ENCODE measurements at places on chromosomes 2 and 18.
A peak's percentile ranks its signal among the peaks of the same experiment; 100 is the strongest.

- DNase-seq = no peak
Observed at GRCh38 chr18:57947117-57947516, 96.9 kb upstream of the NEDD4L start.

DNA sequence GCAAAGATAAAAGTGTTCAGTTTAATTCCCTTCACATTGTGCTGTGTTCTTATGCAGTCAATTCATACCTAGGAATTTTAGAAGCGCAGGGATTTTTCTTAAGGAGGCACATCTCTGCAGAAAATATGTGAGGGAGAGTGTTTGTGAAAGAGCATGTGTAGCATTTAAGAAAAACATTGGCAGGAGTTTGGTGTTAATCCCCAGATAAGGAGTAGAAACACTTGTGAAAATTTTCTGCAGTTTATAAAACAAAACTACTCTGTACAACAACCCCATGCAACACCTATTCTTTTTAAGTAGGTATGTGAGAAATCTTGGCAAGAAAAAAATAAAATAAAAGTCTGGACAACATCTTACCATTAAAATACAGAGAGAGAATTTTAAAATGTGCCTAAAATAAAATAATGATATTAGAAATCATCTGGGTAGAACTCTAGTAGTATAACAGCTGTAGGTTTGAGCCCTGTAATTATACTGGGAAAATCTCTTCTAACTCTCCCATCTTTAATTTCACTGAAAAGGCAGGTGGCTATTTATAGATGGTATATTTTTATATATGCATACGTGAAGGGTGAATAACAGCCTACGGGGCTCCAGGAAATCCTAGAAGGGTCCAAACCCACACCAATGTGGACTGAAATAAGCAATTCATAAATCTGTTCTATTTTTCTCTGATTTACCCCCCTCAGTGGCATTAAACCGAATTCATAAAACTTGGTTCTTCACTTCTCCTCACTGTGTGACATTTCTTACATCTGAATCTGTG lies 6.6 kb downstream of the FZD7 start:
- DNase-seq = no peak

GRCh38 chr2:241142593-241142992 lies 6.7 kb downstream of the PASK start:
- DNase-seq = no peak

- no peak for DNase-seq
Observed at GRCh38 chr2:126906781-126907180, 8.1 kb downstream of the TEX51 start.

GRCh38 chr2:144364944-144365738 lies 154.8 kb downstream of the ZEB2 start:
- DNase-seq = peak; percentile 74

GRCh38 chr2:160322320-160322719 lies 122.2 kb upstream of the ITGB6 start:
- no peak for DNase-seq

- no peak for DNase-seq
Observed at GRCh38 chr2:223075301-223076270, 23.6 kb downstream of the KCNE4 start.

- DNase-seq = no peak
Observed at GRCh38 chr2:199336546-199336945, 121.2 kb downstream of the SATB2 start.

DNA sequence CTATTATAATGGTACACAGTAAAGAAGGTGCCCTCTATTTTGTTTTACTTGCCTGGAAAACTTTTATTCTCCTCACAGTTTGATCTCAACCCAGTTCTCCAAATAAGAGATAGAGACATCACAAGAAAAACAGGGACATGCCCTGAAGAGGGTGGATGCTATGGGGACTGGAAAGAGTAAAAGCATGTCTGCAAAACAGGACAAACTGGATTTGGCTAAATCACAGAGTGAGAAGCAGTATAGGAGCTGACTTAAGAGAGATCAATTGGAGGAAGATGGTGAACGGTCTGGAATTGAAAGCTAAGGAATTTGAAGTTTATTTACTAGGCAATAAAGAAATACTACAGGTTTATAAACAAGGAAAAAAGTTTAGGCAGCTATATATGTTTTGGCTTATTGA lies 33.0 kb downstream of the SP140L start:
- DNase-seq = no peak

GRCh38 chr18:49658823-49659404 lies 97.1 kb downstream of the LIPG start:
- no peak for DNase-seq

GRCh38 chr2:241458687-241459086 lies 49.7 kb downstream of the STK25 start:
- no peak for DNase-seq

DNA sequence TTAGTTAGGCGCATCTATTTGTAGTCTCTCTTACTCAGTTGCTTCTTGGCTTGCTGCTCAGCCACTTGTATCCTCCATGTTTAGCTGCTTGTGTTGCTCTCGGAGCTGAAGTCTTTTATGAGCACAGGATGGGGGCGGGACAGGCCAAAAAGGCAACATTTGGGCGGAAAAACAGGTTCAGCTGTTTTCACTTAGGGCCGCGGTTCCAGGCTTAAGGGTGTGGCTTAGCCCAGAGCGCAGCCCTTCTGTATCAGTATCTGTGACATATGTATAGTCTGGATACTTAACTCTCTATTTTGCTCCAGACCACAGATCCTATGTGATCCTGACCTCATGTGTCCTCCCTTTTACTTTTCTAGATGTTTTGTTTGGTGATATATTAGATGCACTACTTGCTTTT lies 763.5 kb downstream of the SUCLG1 start:
- no peak for DNase-seq

DNA sequence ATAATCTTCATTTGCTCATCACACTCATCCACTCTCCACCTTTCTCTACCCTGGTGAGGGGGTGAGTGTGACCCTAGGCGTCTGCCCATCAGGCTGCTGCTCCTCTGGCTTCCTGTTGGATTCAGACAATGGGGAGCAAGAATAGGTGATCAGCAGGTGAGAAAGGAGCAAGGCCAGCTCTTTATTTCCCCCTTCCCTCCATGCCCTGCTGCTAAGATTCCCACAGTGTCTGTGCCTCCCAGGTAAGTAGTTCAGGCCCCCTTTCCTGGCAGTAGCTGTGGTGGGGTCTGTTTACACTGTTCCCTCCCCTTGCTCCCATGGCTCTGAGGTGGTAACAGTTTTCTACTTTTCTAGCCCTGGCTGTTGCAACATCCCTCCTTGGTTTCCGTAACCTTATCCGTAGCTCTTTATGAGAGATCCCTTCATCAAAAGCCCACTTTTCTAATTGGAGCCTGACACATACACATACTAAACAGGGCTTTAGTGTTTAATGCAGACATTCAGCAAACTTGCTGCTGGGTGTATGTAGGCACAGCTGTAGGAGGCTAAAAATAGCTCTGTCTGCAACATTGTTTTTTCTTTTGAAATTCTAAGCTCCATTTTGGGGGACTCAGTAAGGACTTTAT lies 27.5 kb downstream of the MAP2 start:
- DNase-seq = no peak

DNA sequence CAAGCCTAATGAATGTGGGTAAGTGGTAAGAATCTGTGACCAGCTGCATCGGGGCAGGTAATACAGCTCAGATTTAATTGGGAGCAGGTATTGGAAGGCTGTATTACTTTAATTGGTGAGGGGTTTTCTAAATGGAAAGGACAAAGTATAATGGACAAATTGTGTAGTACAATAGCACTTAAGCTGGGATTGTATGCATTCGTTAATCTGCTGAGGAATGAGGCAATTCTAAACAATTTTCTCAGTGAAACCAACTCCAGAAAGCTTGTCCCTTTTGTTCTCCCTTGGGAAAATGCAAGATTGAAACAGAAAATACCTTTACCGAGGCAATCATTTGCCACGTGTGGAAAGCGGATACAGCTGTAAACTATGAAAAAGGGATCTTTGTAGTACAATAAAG lies 801.6 kb upstream of the POU3F3 start:
- DNase-seq = no peak

- DNase-seq = no peak
Observed at GRCh38 chr2:102185347-102185746, 1.5 kb upstream of the IL1RL2 start.

DNA sequence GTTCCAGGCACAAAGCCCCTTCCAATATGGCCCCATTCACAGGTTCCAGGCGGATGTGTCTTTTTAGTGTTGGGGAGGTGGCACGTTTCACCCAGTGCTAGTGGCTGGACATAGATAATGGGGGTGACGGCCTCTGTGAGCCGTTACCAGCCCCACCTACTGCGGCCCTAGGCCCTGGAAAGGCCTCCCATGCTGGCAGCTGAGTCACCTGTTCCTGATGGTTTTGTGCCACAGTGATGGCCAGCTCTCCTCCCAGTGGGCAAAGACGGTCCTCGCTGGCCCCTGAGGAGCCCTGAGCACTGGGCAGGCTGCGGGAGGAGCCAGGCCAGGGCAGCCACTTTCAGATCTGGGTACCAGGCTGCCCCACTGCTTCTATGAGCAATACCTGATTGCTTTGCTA lies 40.0 kb upstream of the GPC1 start:
- no peak for DNase-seq

DNA sequence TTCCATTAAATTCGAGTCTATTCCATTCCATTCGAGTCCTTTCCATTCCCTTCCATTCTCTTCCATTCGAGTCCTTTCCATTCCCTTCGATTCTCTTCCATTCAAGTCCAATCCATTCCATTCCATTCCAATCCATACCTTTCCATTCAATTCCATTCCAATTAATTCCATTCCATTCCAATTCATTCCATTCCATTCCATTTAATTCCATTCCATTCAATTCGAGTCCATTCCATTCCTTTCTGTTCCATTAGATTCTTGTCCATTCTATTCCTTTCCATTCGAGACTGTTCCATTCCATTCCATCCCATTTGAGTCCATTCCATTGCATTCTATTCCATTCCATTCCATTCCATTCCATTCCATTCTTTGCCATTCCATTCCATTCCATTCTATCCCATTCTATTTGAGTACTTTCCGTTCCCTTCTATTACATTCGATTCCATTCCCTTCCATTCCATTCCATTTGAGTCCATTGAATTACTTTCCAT lies 1130.0 kb downstream of the RPIA start:
- no peak for DNase-seq

GRCh38 chr2:48398285-48399002 lies 131.5 kb upstream of the STON1 start:
- no peak for DNase-seq

- no peak for DNase-seq
Observed at GRCh38 chr2:135615404-135615803, 84.1 kb downstream of the R3HDM1 start.

DNA sequence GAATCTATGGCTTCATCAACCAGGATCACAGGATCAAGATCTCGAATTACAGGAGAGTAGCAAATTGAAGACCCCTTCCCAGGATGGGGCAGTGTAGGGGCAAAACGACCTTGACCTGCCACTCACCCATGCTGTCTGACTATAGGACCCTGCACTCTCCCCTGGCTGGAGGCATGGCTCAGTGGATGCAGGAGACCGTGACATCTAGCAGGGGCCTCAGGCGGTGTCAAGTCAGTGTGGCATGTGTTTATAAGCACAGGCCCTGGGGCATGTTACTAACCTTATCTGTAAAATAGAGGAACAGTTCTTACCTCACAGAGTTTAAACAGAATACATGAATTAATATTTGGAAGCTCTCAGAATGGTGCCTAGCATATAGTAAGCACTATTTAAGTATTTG lies 3.5 kb downstream of the HAAO start:
- DNase-seq = no peak

DNA sequence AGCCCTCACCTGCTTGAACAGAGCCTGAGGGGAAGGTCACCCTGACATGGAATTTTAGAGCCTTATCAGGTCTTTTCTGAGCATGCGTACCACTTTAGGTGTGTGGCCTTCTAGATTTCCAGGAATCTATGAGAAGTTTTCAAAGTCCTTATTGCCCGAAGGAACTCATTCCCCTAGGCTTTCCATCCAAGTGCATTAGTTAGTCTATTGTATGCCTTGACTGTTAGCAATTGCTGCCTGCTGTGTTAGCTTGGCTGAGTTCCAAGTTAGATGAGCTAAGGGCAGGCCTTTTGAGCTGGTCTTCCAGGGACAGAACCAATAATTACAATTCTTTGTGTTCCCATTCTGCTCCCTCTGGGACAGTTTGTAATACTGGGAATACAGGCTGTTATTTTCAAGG lies 30.8 kb upstream of the PUM2 start:
- DNase-seq = no peak

DNA sequence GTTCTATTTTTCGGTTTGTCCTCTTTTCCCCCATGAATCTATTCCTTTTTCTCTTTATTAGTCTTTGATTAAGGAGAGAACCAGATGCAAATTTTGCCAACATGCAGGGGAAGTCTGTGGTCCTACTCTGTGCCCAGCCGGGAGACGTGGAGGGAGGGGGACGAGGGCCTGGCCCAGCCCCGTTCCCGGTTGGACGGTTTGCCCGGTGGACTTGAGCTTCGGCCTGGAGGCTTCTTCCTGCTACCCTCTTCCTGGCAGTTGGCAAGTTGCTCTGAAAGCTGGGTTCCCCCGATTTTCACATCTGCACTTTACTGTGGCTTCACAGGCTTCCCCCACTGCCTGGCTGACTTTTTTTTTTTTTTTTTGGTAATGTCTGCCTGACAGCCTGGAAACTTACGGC lies 39.3 kb upstream of the GBX2 start:
- no peak for DNase-seq

GRCh38 chr2:203535784-203536585 lies 884 bp upstream of the RAPH1 start:
- no peak for DNase-seq

DNA sequence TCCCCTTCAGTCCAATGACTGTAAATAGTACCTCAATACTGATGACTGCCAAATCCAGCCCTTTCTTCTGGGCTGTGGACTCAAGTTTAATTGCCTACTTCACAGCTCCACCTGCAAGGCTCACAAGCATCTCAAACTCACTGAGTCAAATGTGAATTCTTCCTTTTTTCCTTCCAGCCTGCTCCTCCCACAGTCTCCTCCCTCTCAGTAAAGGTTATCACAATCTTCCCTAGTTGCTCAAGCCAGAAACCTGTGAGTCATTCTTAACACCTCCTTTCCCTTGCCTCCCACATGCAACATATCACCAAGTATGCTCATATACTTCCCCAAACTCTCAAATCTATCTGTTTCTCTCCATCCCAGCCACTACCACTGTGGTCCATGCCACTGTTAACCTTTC lies 3.7 kb upstream of the MFSD6 start:
- DNase-seq = no peak

DNA sequence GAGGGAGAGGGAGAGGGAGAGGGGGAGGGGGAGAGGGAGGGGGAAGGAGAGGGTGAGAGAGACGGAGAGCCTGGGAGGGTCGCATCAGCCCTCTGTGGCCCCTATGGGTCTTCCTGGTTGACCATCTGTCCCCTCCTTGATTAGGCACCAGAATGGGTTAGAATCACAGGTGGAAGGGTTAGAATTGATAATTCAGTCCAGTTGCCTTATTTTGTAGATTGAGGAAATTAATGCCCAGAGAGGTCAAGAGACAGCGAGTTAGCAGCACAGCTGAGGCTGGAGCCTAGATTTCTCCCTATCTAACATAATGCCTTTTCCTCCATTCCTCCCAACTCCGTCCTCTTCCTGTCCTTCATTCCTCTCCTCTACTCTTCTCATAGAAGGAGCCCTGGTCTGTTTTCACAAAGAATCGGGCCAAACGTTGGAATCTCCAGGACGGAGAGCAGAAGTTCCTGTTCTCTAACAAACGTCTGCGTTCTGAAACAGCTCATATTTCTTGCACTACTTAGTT lies 338 bp upstream of the THUMPD2 start:
- no peak for DNase-seq

All from AG09309 (cell line).